CD4-positive, alpha-beta T cell treated with Interleukin-17A for 1 hour (primary cell): ENCODE measurements at places on chromosomes 5 and 9.

DNA sequence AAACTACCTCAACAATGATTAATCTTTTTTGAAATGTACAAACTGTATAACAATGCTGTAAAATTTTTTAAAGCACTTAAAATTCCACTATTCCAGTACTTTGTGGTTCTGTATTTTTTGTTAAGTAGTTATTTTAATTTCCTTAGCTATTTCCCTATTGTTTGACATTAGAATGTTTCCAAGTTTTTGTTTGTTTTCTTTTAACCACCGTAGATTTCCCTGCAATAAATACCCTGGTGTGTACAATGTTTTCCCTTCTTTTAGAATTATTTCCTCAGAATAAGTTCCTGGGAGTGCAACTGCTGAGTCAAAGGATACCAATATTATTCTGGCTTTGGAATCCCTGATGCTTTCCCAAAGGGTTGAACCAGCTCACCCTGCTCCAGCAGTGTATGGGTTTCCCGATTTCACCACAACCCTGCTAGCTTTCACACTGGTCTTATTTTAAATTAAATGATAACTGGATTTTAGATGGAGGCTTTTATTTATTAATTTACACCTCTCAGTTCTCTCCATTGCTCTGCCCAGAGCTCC, 20.6 kb upstream of the ANGPTL2 start:
- no peak for DNase-seq

DNA sequence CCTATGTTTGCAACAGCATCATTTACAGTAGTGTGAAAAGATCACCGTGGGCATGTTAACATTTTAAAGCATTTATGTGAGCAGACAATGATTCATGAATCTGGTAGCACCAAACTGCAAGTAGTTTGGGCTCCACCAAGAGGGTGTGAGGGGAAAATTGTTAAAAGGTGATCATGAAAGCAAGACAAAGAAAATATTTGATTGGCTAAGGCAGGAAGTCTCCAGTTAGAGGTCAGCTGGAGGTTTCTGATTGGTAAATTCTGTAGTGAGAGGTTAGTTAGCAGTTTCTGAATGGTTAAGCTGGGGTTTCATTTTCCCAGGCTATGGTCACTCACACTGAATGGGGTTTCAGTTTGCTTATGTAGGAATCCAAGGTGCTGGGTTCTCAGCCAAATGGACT, 13.5 kb upstream of the DRD1 start:
- DNase-seq, result no peak

DNA sequence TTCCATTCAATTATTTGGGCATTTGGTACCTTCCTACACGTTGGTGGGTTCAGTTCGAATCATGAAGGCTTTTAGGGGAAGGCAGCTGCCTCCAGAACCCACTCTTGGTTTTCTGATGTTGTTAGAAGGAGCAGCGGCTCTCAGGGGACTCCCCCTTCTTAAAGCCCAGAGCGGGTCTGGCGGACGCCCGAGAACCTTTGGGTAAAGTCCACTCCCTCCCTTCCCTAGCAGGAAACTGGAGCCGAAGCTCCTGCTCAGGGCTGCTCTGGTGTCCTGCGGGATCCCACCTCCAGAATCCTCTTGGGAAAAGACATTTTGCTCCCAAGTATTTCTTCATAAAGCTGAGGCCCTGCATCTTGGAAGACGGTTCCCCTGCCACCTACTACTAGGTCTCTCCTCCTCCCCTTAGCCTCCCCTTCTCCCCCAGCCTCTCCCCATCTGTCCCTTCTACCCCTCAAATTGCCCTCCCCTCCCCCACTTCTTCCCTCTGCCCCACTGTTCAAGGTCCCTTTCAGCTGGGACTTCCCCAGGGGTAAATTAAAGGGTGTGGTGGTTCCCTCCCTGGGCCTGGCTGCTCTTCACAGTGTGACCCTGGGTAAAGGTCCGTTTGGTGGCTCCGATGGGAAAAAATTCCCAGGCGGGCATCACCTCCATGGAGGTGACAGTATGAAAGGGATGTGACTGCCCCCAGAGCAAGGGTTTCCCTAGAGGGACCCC, 9.3 kb downstream of the IRX4 start:
- no peak for DNase-seq

- DNase-seq, result no peak
Observed at GRCh38 chr5:99621772-99622681, 693.2 kb upstream of the CHD1 start.

- DNase-seq, result peak; percentile 10
Observed at GRCh38 chr9:107137495-107138202, 145.4 kb upstream of the RAD23B start.

- no peak for DNase-seq
Observed at GRCh38 chr9:116318468-116319374, 165.1 kb downstream of the PAPPA start.

DNA sequence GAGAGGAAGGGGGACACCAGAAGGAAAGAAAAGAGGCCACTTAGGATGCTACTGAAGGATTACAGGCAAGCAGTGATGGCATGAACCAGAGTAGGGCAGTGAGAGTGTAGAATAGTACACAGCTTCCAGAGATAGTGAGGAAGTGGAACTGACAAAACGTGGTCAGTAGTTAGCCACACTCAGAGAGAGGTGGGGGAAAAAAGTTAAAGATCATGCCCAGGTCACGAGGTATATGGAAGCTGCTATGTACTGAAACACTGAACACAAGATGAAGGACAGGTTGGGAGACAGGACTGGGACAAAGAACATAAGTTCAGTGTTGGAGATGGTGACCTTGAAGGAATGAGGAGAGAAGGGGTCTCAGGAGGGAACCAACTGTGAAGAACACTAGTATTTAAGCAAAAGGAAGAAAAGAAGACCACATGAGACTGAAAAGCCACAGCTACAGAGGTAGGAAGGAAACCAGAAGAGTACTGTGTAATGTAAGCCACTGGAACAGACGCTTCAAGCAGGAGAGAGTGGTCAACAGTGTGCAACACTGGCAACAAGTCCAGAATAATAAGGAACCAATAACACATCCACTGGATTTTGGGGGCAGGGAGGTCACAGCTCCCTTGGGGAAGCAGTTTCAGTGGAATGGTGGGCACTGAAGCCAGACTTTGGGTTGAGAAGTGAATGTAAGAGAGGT, 45.5 kb downstream of the ELL2 start:
- DNase-seq, result no peak

DNA sequence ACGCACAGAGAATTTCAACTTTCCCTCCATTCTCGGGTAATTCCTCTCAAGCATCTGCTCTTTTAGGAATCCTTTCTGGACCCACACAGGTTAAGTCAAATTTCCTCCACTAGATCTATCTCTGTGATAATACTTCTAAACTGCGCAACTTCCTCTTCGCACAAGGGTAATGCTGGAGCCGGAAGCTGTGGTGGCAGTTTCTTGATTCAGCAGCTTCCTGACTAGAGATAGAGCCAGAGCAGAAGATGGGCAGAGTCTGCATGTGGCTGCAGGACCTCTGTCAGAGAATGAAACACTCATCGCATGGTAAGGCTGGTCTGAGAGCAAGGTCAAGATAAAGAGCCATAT, 11.1 kb upstream of the CDC42SE2 start:
- peak; percentile 92 for DNase-seq

GRCh38 chr5:16877267-16877935, 58.7 kb downstream of the MYO10 start:
- no peak for DNase-seq

DNA sequence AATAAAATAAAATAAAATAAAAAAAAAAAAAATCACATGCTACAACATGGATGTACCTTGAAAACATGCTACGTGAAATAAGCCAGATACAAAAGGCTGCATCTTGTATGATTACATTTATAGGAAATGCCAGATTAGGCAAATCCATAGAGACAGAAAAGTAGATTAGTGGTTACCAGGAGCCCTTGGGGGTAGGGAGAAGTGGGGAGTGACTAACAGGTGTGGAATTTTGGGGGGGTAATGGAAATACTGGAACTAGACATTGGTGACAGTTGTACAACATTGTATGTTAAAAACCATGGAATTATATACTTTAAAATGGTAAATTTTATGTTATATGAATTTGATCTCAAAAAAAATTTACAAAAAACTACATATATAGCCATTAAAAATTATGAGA, 47.3 kb downstream of the SLC1A1 start:
- DNase-seq, result no peak

GRCh38 chr5:97422678-97423077, 239.6 kb upstream of the RIOK2 start:
- no peak for DNase-seq

GRCh38 chr5:61790678-61791077, 458.6 kb downstream of the ZSWIM6 start:
- DNase-seq, result no peak

DNA sequence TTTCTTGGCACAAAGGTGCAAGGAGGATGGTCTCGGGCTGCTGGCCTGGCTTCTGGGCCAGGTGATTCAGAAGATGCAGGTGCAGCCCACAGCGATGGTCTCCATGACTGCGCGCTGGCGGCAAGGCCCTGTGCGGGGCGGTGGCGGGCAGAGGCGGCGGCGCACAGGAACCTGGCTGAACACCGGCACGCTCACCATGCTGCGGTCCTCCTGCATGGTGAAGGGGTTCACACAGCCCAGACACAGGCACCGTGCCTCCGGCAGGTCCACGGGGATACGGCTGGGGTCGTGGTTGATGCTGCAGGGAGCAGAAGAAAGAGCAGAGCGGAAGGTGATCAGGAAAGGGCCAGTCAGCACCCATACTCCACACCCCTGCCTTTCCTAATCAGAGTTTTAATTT, 4.8 kb downstream of the IL17B start:
- no peak for DNase-seq

GRCh38 chr9:137799630-137799983, 78.0 kb upstream of the CACNA1B start:
- DNase-seq, result no peak

DNA sequence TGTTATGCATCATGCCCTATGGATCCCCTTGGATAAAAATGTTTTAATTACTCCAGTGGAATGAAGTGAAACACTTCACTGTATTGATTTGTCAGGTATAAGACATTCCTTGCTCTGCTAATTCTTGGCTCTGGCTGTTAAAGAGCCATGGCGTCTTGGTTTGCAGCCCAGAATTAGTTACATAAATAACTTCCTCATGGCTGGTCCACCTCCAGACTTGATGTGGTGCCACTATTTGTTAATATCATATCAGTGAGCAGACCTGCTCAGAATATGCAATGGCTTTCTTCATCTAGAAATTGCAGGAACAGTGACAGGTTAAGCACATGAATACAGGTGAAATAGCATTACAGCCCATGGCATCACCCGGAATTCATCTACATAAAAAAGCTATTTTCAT, 446.9 kb upstream of the GRIN3A start:
- DNase-seq, result no peak

DNA sequence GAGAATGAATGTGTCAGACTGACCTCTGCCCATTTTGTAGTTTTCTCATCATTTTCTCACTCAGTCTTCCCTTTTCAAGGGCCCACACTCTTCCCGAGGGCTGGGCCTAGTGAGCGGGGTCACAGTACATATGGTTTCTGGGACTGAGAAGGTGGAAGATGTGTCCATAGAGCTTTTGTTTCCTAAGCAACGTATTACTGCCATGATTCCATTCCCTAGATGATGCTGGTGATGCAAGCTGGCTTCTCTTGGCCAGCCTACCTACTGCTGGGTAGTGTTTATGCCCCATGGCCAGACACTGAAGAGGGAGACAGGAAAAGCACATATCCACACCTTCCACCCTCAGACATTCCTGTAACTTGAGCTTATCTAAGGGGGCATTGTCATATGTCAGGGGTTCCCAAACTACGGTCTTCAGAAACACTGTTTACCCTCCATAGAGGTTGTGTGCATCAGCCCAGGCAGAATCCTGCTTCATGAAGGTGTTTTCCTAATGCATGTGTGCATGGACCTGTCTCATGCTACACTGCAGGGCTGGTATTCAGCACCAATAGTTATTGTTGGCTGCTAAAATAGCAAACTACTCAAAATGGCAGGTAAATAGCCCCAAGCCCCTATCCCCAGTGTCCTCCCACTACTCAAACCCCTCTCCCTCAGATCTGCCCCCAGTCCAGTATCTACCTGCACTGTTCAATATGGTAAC, 9.5 kb downstream of the IRF1 start:
- DNase-seq, result peak; percentile 54

DNA sequence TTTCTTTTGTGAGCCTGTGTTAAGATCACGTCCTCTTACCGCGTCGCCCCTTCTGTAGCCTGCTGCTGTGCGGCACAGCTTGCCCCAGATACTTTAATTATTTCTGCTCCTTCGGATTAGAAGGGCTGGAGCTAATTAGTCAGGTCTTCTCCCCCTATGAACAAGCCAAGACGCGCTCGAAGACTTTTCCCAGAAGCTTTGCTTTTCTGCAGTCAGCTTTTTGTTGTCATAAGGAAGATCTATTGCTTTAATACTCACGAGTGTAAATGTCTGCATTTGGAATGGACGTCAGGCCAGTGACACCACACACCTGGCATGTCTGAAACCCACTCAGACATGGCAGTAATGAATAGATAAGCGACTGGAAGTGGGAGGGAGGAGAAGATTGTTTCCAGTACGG, 37.0 kb downstream of the PRUNE2 start:
- DNase-seq, result no peak

GRCh38 chr9:131813116-131813515, 73.2 kb upstream of the RAPGEF1 start:
- no peak for DNase-seq

- DNase-seq, result peak; percentile 68
Observed at GRCh38 chr9:114155263-114155994, at the start of gene COL27A1. Gene COL27A1 (plus strand): TSS chr9:114155537. CDS start chr9:114155951, 414 bp downstream.

DNA sequence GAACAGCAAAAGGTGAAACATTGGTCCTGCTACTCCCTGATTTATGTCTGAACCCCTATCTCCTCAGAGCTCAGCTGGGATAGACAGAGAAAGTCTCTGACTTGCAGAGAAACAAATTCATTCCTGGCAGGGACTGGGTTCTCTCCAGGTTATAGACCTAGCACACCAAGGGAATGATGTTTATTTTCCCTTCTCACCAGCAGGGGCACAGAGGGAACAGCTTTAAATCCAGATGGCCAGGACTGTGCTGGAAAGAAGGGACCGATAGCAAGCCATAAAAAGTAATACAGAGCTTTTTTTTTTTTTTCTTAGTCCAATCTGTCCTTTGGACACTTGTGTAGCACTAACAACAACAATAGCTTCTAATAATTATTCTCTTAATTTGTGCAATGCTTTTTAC, 141.1 kb upstream of the C9orf72 start:
- no peak for DNase-seq

DNA sequence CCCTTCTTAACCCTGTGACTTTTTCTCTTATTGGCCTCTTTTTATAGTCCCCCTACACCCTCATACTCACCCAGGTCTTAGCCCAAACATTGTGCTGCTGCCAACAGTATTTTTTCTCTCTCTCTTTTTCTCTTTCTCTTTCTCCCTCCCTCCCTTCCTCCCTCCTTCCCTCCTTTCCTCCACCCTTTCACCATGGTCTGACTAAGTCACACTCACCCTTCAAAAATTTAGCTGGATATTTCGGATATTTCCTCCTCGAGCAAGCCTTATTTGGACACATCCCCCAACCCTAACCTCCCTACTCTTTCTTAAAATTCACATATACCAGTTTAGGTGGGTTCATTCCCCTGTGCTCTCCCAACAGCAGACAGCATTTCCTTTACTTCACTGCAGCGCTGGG, 64.7 kb downstream of the FGF1 start:
- DNase-seq, result no peak

GRCh38 chr5:71744009-71744790, 25.1 kb downstream of the CARTPT start:
- no peak for DNase-seq
